ENCODE measurements at places on chromosomes 5 and 9.

GRCh38 chr5:91151947-91152346 lies 231.2 kb downstream of the ARRDC3 start:
- no peaks in the 10 kb centered on the region for H3K36me3 ChIP-seq
- no peak overlapping the region for H3K4me3 ChIP-seq
- H3K27ac ChIP-seq = no peak overlapping the region
- H3K4me1 ChIP-seq = no peaks in the 10 kb centered on the region
- no peaks in the 10 kb centered on the region for H3K27me3 ChIP-seq
- peak; percentile 90 for DNase-seq

- DNase-seq = no peak
- H3K27me3 ChIP-seq = no peaks in the 10 kb centered on the region
- H3K27ac ChIP-seq = no peak overlapping the region
- H3K4me3 ChIP-seq = no peak overlapping the region
- H3K4me1 ChIP-seq = no peaks in the 10 kb centered on the region
Measured at GRCh38 chr5:177209610-177210009, 76.0 kb downstream of the NSD1 start.

GRCh38 chr9:98225015-98225442 lies 30.4 kb downstream of the TBC1D2 start:
- DNase-seq = no peak
- H3K27me3 ChIP-seq = no peaks in the 10 kb centered on the region
- peak overlapping the region; percentile 90 for H3K27ac ChIP-seq
- H3K4me3 ChIP-seq = no peak overlapping the region
- peaks cover 14% of the 10 kb centered on the region for H3K36me3 ChIP-seq
- H3K4me1 ChIP-seq = peaks cover 35% of the 10 kb centered on the region

GRCh38 chr5:77920359-77921058 lies 144.4 kb upstream of the TBCA start:
- H3K4me1 ChIP-seq = no peaks in the 10 kb centered on the region
- DNase-seq = no peak
- H3K27me3 ChIP-seq = peaks cover 25% of the 10 kb centered on the region
- no peak overlapping the region for H3K27ac ChIP-seq
- H3K4me3 ChIP-seq = no peak overlapping the region
- no peaks in the 10 kb centered on the region for H3K36me3 ChIP-seq

DNA sequence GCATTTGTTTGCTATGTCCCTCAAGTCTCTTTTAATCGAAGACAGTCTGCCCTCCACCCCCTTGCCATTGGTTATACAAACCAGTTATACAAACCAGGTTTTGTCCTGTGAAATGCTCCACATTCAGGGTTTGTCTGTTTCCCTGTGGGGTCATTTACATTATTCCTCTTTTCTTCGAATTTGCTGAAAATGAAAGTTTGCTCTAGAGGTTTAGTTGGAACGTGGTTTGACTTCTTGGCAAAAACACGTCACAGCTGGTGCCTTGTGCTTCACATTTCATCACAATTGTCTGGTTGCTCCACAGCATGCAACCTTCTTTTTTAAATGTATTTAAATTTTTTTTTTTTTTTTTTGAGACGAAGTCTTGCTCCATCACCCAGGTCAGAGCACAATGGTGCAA lies 4.2 kb upstream of the HAVCR2 start:
- 0 out of 2 replicates have a peak overlapping the region, but pooled peaks have one; percentile 11 for H3K4me3 ChIP-seq
- peaks cover 2% of the 10 kb centered on the region for H3K4me1 ChIP-seq
- peak; percentile 13 for DNase-seq

GRCh38 chr9:27151693-27152404 lies 42.8 kb downstream of the TEK start:
- peak overlapping the region; percentile 90 for H3K27ac ChIP-seq
- peaks cover 24% of the 10 kb centered on the region for H3K4me1 ChIP-seq
- H3K36me3 ChIP-seq = no peaks in the 10 kb centered on the region
- H3K27me3 ChIP-seq = no peaks in the 10 kb centered on the region
- peak; percentile 53 for DNase-seq

DNA sequence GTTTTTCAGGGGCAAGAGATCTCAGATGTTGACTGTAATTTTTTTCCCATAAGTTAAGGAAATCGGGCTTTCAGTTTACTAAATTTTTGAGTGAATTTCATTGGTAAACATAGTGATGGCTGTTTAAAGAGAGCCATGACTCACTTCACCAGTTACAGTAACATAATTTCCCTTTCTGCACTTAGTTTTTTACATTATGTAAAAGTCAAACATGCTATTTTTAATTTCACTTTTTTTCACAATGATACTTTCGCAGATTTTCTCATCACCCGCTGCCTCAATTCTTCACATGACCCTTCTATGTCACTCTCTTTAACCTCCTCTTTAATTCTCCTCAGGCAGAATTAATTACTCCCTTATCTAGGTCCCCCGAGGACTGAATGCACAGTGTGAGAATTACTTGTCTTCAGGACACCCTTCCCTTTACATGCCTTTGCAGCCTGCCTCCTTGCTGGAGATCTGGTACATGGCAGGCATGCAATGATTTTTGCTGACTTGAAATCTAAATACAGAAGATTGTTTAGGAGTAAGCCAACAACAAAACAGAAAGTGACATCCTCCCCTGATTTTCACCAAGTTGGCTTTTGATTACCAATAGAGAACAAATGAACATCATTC lies 217.5 kb upstream of the S1PR3 start:
- peaks cover 36% of the 10 kb centered on the region for H3K4me1 ChIP-seq
- peak overlapping the region; percentile 8 for H3K4me3 ChIP-seq
- peak; percentile 63 for DNase-seq

- peak; percentile 29 for DNase-seq
- no peak overlapping the region for H3K4me3 ChIP-seq
- peaks cover 14% of the 10 kb centered on the region for H3K4me1 ChIP-seq
- H3K27ac ChIP-seq = no peak overlapping the region
- H3K36me3 ChIP-seq = no peaks in the 10 kb centered on the region
- no peaks in the 10 kb centered on the region for H3K27me3 ChIP-seq
Measured at GRCh38 chr9:113519426-113520108, 56.0 kb downstream of the RGS3 start.

DNA sequence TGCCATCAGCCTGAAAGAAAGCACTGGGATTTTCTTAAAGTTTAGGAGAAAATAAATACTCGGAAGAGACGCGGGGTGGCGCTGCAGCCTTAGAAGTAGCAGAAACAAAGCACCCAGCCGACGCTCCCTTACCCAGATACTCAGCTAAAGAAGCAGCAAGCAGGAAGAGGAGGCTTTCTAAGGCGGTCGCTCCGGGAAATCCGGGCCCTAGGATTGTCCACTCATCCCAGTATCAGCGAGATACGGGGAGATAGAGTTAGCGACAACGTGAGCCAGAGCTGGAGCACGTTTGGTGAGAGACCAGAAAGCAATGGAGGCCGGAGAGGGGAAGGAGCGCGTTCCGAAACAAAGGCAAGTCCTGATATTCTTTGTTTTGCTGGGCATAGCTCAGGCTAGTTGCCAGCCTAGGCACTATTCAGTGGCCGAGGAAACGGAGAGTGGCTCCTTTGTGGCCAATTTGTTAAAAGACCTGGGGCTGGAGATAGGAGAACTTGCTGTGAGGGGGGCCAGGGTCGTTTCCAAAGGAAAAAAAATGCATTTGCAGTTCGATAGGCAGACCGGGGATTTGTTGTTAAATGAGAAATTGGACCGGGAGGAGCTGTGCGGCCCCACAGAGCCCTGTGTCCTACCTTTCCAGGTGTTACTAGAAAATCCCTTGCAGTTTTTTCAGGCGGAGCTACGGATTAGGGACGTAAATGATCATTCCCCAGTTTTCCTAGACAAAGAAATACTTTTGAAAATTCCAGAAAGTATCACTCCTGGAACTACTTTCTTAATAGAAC lies at the start of gene PCDHB2:
Gene PCDHB2, plus strand, starts transcription at position 135 of the 782 bp plus-strand sequence. Its CDS starts 176 bp downstream, at position 311.
- peak; percentile 14 for DNase-seq
- H3K36me3 ChIP-seq = no peaks in the 10 kb centered on the region
- no peaks in the 10 kb centered on the region for H3K4me1 ChIP-seq
- H3K4me3 ChIP-seq = peak within 1 kb of the TSS; percentile 86
- peak within 1 kb of the TSS; percentile 74 for H3K27ac ChIP-seq
- no peaks in the 10 kb centered on the region for H3K27me3 ChIP-seq

- H3K27me3 ChIP-seq = no peaks in the 10 kb centered on the region
- DNase-seq = no peak
- H3K27ac ChIP-seq = no peak overlapping the region
- H3K36me3 ChIP-seq = no peaks in the 10 kb centered on the region
- no peaks in the 10 kb centered on the region for H3K4me1 ChIP-seq
Measured at GRCh38 chr5:18944771-18945170, 1043.2 kb downstream of the CDH18 start.

GRCh38 chr9:101510459-101510858 lies 23.2 kb upstream of the RNF20 start:
- no peak for DNase-seq
- H3K4me3 ChIP-seq = no peak overlapping the region
- H3K27me3 ChIP-seq = no peaks in the 10 kb centered on the region
- peaks cover 12% of the 10 kb centered on the region for H3K4me1 ChIP-seq

DNA sequence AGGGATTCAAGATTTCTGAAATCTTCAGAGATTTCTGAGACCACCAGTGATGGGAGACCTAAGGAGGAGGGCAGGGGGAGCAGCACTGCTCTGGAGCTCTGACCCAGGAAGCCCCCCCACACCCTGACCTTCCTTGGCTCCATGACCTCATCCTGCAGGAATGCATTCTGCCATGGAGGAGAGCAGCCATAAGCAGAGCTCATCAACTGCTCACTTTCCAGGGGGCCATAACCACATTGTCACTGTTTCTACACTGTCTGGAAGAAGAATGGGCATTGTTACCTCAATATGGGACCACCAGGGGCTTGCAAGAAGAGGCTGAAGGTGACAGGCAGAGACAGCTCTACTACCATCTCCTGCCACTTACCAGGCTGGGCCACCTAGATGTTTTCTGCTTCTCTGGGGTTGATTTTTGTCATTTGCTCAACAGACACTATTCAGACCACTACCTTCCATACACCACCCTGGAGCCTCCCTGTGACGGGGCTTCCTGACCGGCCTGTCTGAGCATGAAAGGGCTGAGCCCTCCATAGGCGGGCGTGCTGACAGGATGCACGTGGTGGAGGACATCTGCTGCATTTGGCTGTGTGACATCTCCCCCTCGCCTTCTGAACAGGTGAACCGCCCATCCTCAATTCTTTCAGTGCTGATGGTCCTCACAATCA lies 2.3 kb upstream of the TSC1 start:
- no peak overlapping the region for H3K4me3 ChIP-seq
- H3K4me1 ChIP-seq = peaks cover 19% of the 10 kb centered on the region
- peak overlapping the region; percentile 3 for H3K27ac ChIP-seq
- H3K27me3 ChIP-seq = no peaks in the 10 kb centered on the region
- no peaks in the 10 kb centered on the region for H3K36me3 ChIP-seq
- peak; percentile 56 for DNase-seq

- peaks cover 2% of the 10 kb centered on the region for H3K4me1 ChIP-seq
- no peak overlapping the region for H3K4me3 ChIP-seq
- H3K27me3 ChIP-seq = peaks cover 86% of the 10 kb centered on the region
- no peak overlapping the region for H3K27ac ChIP-seq
- H3K36me3 ChIP-seq = no peaks in the 10 kb centered on the region
Measured at GRCh38 chr5:88683506-88684135, 199.4 kb downstream of the MEF2C start.

- peak; percentile 95 for DNase-seq
- no peaks in the 10 kb centered on the region for H3K27me3 ChIP-seq
- H3K36me3 ChIP-seq = no peaks in the 10 kb centered on the region
- peak overlapping the region; percentile 93 for H3K27ac ChIP-seq
Measured at GRCh38 chr5:14105718-14106410, 37.3 kb upstream of the TRIO start.

DNA sequence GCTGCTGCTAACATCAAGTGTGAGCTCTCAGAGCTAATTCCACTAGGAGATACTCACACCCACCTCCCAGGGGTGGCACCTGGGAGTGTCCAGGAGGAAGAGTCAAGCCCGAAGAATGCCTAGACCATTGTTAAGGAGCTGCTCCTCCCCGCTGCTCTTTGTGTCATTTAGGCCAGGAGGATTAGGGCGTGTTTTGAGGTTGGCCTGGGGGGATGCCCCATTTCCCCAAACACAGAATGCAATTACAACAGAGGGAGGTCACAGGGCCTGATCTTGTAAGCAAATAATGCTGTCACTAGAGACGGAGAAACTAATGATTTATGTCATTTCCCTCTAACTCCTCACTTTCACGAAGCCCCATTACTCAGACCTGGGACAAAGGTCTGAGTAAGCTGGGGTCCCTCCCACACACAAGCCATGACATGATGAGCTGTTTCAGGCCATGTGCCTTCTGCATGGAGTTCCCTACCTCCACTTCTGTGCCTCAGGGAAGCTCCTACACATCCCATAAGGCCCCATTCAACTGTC lies 312.5 kb downstream of the ACTL7B start:
- DNase-seq = peak; percentile 53
- H3K27ac ChIP-seq = no peak overlapping the region
- H3K4me1 ChIP-seq = peaks cover 2% of the 10 kb centered on the region
- no peaks in the 10 kb centered on the region for H3K36me3 ChIP-seq
- H3K4me3 ChIP-seq = no peak overlapping the region
- H3K27me3 ChIP-seq = no peaks in the 10 kb centered on the region

GRCh38 chr9:109251080-109251775 lies 69.6 kb downstream of the EPB41L4B start:
- H3K36me3 ChIP-seq = no peaks in the 10 kb centered on the region
- peak overlapping the region; percentile 61 for H3K27ac ChIP-seq
- H3K4me1 ChIP-seq = peaks cover 27% of the 10 kb centered on the region
- DNase-seq = peak; percentile 65
- no peak overlapping the region for H3K4me3 ChIP-seq
- no peaks in the 10 kb centered on the region for H3K27me3 ChIP-seq

GRCh38 chr5:160009591-160009989 lies 651 bp downstream of the TTC1 start:
- peaks cover 1% of the 10 kb centered on the region for H3K4me1 ChIP-seq
- H3K36me3 ChIP-seq = peaks cover 4% of the 10 kb centered on the region
- peak overlapping the region; percentile 25 for H3K27ac ChIP-seq
- no peaks in the 10 kb centered on the region for H3K27me3 ChIP-seq
- H3K4me3 ChIP-seq = peak overlapping the region; percentile 77
- no peak for DNase-seq

DNA sequence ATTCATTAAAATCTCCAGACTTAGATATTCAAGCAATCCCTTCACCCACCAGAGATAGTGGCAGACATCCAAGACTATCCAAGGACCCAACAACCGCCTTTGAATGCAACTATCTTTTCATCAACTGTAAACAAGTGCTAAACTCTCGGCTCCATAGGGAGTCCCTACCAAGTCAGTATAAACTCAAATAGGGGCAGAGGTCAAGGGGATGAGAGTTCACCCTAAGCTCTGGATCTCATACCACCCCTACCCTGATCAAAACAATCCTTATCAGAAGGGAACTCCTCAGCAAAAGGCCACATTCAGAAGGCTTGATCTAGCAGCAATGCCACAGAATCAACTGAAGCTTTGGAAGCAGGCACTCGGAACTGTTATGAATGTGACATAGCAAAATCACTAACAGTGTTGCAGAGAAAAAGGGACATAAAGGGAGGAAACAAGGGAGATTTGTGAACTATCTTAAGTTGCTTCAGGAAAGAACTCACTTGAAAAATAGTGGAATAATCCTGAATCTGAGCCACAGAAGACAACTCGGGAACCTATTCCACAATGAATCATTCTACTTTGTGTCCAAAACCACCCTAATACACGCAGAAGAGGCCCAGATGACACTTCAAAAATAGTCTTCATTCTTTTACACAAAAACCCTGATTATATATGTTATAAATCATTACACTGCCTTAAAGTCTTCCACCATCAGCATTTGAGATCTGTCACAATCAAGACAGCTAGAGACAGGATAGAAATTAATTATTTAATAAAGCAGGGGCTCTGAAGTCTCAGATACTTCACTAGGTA lies 49.8 kb downstream of the NR6A1 start:
- peaks cover 11% of the 10 kb centered on the region for H3K4me1 ChIP-seq
- no peak overlapping the region for H3K4me3 ChIP-seq
- no peak overlapping the region for H3K27ac ChIP-seq
- no peaks in the 10 kb centered on the region for H3K27me3 ChIP-seq
- DNase-seq = peak; percentile 64
- no peaks in the 10 kb centered on the region for H3K36me3 ChIP-seq

- H3K4me3 ChIP-seq = peak within 1 kb of the TSS; percentile 33
- peaks cover 17% of the 10 kb centered on the region for H3K27me3 ChIP-seq
- no peaks in the 10 kb centered on the region for H3K4me1 ChIP-seq
- H3K36me3 ChIP-seq = no peaks in the 10 kb centered on the region
Measured at GRCh38 chr5:147234825-147235635, at the start of gene STK32A. Gene STK32A (plus strand): TSS chr5:147235026. CDS start chr5:147239635, 4,609 bp downstream.

Data from IMR-90 (cell line).